ENCODE measurements at places on chromosomes 6 and 20.

GRCh38 chr6:108728826-108729225 lies 119.4 kb upstream of the ARMC2 start:
- DNase-seq = no peak

GRCh38 chr6:30202366-30202765 lies 10.8 kb downstream of the TRIM26 start:
- DNase-seq = no peak

DNA sequence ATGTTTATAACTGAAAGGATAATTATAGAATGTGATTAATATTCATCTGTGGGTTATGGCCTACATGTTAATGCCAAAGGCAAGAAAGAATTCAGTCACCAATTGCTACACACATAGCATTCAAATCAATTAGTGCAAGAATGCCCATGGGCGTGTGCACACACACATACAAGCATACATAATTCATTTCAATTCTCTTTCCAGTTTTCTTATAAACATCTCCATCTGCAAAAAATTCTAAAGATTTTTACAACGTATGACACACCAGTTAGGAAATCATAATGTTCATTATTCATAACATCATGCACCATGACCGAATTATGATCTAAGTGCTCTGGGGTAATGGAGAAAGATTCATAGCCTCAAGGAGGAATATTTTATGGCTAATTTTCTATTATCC lies 111.0 kb upstream of the ADTRP start:
- DNase-seq = no peak

- no peak for DNase-seq
Observed at GRCh38 chr6:89727501-89727900, 89.0 kb upstream of the LYRM2 start.

- no peak for DNase-seq
Observed at GRCh38 chr6:63460971-63461370, 111.3 kb upstream of the LOC128125822 start.

DNA sequence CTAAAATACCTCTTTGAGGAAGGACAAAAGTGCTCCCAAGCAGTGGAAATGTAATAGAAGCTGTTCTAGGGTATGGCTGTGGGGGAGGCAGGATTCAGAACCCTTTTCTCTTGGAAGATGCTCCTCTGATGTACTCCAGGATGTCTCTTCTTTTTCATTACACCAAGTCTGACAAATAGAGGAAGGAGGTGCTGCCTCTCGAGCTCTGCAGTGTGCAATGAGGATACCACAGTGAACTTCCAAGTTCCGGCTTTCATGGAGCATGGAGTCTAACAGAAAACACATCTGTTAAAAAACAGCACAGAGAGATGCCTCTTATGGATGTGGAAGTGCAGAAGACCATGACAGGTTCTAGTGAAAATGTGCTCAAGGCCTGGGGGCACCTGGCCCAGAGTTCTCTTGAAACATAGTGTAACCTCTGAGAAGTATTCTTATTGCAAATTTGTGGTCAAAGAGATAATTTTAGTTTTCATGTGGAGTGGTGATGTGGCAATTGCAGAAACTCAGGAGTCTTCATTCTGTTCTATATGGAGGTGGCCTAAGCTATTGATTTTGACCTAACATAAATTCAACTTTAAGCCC lies 362.0 kb upstream of the CITED2 start:
- no peak for DNase-seq

DNA sequence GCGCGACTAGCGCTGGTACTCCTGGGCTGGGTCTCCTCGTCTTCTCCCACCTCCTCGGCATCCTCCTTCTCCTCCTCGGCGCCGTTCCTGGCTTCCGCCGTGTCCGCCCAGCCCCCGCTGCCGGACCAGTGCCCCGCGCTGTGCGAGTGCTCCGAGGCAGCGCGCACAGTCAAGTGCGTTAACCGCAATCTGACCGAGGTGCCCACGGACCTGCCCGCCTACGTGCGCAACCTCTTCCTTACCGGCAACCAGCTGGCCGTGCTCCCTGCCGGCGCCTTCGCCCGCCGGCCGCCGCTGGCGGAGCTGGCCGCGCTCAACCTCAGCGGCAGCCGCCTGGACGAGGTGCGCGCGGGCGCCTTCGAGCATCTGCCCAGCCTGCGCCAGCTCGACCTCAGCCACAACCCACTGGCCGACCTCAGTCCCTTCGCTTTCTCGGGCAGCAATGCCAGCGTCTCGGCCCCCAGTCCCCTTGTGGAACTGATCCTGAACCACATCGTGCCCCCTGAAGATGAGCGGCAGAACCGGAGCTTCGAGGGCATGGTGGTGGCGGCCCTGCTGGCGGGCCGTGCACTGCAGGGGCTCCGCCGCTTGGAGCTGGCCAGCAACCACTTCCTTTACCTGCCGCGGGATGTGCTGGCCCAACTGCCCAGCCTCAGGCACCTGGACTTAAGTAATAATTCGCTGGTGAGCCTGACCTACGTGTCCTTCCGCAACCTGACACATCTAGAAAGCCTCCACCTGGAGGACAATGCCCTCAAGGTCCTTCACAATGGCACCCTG lies 1.6 kb downstream of the TPBG start:
- DNase-seq = no peak

DNA sequence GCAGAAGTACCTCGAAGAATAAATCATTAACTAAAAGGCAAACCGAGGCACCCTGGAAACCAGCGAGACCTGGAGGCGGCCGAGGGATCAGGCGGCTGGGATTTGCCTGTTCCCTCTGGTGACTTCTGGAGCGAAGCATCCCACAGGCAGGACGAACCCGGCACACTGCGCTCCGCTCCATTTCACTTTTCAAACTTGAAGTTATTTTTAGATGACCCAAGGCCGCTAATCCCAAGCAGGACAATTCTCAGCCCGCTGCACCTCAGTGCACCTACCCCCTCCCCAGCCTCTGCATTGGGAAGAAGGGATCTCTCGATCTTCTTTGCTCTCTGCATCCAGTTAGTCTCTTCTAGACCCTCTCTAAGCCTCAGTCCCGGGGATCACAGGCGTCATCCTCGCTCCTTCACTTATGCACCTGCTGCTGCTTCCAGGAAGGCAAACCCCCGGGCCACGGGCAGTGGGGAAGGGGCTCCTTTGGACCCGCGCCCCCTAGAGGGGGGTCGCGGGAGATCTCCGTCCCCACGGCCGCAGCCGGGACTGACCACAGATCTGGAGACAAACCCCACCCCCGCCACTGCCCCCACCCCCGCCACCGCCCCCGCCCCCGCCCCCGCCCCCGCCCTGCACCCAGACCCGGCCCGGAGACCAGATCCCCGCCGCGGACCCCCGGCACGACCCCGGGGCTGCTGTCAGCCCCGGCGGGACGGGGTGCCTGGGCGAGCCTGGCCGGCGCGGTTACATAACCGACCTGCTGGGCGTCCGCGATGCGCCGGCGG lies 636 bp downstream of the RCAN2 start:
- DNase-seq = no peak

GRCh38 chr6:45724511-45724910 lies 291.1 kb downstream of the CLIC5 start:
- DNase-seq = no peak

DNA sequence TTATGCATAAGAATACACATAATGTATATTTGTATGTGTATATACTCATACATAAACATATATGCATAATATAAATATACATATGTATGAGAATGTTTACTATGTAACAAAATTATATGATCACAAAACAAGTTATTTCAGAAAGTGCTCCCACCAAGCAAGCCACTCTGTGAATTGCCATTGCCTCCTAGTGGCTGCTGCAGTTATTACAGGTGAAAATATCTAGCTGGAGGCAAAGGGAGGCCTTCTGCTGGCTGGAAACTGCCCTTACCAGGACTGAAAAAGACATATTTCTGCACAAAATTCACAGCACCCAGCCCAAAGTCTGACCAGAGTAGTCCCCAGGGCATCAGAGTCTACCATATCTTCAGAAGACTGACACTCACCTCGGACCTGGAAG lies 14.4 kb upstream of the ADAM33 start:
- DNase-seq = no peak

GRCh38 chr6:63307581-63308246 lies 12.1 kb downstream of the LGSN start:
- no peak for DNase-seq

- no peak for DNase-seq
Observed at GRCh38 chr20:38426006-38426897, 8.9 kb downstream of the SNHG17 start.

- no peak for DNase-seq
Observed at GRCh38 chr6:136563386-136564152, 13.3 kb upstream of the MAP7 start.

DNA sequence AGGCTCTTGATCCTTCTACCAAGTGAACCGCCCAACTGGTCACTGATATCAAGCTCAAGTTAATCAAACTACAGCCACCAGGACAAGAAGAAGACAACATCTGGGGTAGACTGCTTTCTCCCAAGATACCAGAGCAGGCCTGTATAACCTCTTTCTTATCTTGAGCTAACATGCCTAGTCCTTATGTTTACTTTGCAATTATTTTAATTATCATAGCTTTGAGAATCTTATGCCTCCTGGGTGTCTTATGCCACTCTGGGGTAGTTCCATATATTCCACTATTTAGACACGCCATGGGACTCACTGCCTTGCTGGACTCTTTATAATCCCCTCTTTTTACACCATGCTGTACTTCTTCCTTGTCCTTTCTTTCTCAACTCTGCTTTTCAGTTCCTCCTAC lies 41.5 kb upstream of the ECI2 start:
- DNase-seq = no peak

DNA sequence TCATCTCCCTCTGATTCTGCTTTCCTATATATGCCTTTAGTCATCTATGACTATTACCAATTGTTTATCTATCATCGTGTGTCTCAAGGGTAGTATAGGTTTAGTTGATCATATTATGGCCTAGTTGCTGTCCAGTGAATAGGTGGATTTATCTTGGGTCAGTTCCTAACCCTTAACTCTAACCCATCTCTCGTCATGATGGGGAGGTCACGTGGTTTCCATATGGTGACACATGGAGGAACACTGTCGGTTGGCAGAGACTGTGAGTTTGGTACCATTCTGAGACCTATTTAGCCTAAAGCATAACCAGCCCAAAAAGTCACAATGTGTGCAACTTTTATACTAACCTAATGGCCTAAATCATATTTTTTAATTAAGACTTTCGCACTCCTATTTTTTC lies 103.5 kb downstream of the SAMD5 start:
- no peak for DNase-seq

DNA sequence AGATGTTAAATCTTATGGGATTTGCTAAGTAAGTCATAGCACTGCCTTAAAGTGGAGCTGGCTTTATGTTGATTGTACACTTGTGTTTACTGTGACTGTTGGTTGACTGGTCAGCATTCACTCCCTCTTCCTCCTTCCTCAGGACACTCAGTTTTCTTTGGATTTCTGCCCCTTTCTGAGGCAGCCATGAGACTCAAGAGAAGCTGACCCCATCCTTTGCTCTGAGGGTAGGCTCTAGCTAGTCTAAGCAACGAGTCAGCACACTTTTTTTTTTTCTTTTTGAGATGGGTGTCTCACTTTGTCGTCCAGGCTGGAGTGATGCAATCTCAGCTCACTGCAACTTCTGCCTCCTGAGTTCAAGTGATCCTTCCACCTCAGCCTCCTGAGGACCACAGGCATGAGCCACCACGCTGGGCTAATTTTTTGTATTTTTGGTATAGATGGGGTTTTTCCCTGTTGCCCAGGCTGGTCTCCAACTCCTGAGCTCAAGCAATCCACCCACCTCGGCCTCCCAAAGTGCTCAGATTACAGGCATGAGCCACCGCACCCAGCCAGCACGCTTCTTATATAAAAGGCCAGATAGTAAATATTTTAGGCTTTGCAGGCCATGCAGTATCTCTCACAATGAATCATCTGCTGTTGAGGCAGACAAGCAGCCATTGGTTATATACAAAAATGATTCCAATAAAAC lies 191.4 kb downstream of the NFATC2 start:
- no peak for DNase-seq

DNA sequence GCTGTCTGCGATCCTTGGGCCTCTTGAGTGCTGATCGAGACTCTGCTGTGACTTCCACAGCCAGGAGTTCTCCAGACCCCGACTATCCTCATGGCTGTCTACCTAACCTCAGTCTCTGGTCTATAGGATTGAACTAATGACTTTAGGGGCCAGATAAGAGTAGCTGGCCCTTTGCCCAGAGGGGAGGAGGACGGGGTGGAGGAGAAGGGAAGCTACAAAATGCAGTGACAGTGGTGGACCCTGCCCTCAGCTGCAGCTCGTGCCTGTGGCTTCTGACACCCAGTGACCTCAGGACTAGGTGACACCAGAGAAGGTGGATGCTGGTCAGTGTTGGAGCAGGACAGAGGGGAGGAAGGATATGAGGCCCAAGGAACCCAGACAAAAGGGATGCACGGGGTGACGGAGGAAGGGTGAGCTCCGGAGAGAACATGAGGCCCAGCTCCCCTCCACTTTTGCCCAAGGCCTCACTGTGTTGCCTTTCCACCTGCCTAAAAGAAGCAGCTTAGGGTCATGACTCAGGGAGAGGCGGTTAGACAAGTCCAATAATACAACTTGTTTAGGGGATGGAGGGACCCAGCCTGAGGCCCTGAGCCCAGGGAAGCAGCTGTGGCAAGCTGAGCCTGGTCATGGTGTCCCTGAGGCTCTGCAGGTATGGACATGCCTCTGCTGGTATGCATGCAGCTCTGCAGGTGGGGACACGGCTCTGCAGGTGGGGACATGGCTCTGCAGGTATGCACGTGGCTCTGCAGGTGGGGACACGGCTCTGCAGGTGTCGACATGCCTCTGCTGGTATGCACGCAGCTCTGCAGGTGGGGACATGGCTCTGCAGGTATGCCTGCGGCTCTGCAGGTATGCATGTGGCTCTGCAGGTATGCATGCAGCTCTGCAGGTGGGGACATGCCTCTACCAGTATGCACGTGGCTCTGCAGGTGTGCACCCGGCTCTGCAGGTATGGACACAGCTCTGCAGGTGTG lies 67.7 kb downstream of the SYNJ2 start:
- no peak for DNase-seq

GRCh38 chr6:12164508-12164770 lies 125.7 kb upstream of the EDN1 start:
- DNase-seq = no peak

DNA sequence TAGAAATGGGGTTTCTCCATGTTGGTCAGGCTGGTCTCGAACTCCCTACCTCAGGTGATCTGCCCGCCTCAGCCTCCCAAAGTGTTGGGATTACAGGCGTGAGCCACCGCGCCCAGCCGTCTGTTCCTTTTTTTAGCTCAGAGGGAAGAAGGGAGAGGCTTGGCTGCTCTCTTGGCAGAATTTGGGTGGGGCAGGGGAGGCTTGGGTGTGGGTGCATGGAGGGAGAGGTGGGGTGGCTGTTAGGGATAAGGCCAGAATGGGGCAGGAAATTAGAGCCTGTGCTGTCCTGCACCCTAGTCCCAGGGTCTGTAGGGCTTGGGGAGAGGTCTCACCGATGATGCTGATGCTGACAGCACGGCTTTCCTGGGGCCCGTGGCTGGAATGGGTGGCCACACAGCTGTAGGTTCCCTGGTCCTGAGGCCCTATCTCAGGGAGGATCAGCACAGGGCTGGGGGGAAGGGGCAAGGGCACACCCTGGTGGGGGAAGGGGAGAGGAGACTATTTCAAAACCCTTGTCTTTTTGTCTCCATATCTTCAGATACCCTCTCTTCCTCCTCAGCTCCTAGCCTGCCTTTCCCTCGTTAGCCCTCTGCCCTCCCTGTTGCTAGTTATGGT lies 2.0 kb downstream of the AGER start:
- DNase-seq = no peak

Measured in stimulated activated CD8-positive, alpha-beta memory T cell treated with anti-CD3 and anti-CD28 coated beads, Interleukin-12 subunit alpha, Interleukin-12 subunit beta, amount 100 ng/mL, for 4 hours (primary cell).